ENCODE measurements at places on chromosomes 1 and 21.
A peak's percentile ranks its signal among the peaks of the same experiment; 100 is the strongest.

DNA sequence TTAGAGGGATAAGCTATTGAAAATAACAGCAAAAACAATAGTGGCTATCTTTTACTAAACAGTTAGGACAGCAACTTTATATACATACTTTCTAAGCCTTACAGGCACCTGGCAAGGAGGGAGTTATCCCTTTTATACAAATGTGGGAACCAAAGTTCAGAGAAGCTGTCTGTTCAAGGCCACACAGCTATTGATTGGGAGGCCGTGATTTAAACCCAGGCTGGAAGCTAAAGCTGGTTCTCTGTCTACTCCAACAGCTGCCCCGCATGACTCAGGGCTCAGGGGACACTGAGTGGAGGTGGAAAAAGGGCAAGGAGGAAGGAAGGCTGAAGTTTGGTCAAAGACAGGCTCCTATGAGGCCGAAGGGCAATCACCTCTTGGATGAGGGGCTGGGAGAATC lies 26.7 kb downstream of the KCNA2 start:
- no peak for DNase-seq

- no peak for DNase-seq
Measured at GRCh38 chr1:92916899-92917298, 44.4 kb downstream of the DIPK1A start.

- DNase-seq = no peak
Measured at GRCh38 chr1:76470166-76470565, 395.6 kb downstream of the ST6GALNAC3 start.

GRCh38 chr1:98388441-98388840 lies 273.1 kb upstream of the SNX7 start:
- DNase-seq = no peak

- no peak for DNase-seq
Measured at GRCh38 chr1:173134800-173135199, 72.3 kb downstream of the TNFSF4 start.

DNA sequence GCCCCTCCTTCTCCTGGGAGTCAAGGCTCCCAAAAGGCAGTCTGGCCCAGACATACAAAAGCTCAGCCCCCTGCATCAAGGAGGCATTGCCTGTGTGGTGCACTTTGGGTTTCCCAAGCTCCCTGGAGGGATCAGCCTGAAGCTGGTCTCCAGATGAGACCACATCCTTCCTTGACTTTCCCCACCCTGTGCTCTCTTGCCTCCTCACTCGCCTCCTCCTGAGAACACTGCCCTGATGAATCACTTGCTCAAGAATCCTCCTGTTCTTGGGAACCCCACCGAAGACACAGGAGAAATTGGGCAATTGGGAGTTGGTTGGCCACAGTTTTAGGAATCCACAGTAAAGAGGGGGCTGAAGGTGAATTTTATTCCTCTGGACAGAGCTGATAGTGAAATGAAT lies 34.8 kb upstream of the LYST start:
- no peak for DNase-seq

GRCh38 chr21:28832013-28832714 lies 160.5 kb downstream of the LTN1 start:
- DNase-seq = no peak

GRCh38 chr1:91790392-91790791 lies 95.6 kb downstream of the TGFBR3 start:
- no peak for DNase-seq

- no peak for DNase-seq
Measured at GRCh38 chr1:215081661-215082531, 641 bp upstream of the KCNK2 start.

GRCh38 chr1:229048896-229049295 lies 222.0 kb upstream of the RAB4A start:
- DNase-seq = no peak

DNA sequence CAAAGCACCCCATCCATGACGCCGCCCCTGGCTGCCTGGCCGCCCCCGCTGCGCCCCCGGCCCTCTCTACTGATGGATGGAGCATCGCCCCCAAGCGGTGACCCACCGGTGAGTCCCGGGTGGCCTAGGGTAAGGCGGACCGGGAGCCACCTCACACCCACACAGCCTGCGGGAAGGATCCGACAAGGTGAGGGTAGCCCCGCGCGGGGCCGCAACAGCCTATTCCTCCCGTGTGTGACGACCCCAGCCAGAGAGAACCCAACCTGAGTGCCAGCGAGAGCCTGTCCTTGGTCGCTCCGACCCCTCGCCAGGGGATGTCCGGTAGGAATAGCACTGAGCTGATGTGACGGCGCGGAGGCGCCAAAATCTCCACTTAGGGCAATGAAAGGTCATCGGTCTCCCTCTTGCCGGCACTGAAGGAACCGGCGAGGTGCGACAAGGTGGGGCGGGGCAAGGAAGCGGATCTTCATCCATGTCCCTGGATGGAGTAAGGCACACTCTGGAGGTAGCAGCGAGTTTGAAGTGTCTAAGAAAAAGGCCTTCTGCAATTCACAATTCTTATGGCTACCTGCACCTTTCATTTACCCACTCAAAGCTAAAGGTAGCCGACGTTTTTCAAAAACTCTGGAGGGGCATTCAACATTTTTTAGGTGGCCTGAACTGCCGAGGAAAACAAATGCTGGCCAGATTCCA lies 19.7 kb upstream of the CHIA start:
- no peak for DNase-seq

DNA sequence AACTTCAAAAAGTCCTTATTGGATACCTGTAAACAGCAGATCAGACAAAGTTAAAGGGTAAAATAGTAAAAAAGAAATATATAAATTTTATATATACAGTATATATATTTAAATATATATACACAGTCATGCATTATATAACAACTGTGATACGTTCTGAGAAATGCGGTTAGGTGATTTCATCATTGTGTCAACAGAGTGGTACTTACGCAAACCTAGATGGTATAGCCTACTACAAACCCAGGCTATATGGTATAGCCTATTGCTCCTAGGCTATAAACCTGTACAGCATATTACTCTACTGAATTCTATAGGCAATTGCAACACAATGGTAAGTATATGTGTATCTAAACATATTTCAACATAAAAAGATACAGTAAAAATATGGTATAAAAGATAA lies 222.7 kb downstream of the NUF2 start:
- DNase-seq = no peak

DNA sequence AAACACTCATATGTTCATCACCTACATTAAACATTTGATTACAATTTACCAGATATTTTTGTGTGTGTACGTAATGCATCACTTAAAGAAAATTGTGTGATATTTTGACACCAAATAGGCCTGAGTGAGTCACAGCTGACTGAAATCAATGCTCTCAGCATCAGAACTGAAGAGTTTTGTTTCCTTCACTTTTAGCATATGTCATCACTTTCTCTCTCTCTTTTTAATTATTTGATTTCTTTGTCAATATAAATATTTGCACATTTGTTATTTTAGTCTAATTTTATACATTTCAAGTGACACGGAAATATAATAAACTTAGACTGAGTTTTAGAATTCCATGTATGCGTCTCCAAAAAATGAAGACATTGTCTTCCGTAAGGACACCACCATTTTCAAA lies 545.3 kb downstream of the PTPRC start:
- DNase-seq = no peak

DNA sequence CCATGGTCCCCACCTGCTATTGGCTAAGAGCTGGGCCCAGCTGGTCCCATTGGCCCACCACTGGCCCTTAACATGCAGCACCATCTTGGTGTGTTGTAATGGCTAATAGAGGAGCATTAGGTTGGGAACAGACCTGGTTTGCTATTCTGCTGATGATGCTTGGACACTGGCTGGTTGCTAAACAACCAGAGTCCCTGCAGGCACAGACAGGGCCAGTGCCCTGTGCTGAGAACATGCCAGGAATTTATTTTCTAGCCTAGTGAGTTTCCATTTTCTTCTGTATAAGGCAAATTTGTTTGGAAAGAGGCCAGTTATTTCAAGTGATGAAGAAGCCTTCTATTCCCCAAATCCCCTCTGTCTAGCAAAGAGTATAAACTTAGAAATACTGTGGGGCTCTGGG lies 42.9 kb upstream of the TDRD10 start:
- no peak for DNase-seq

DNA sequence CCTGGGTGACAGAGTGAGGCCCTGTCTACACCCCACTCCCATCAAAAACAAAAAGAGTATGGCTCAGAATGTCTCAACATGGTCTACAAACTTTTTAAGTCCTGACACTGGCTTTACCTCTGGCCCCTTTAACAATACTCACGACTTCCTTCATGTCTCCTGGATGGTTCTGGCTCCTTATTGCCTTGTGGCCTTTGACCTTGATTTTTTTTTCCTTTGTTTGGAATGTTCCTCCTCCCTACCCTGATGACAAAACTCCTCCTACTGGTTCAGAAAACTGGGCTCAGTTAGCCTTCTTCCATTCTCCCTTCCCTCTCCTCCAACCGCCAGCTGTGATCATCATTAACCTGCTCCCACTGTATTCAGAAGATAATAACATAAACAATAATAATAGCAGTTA lies 4.6 kb upstream of the SOAT1 start:
- DNase-seq = no peak

GRCh38 chr1:101733340-101733739 lies 263.4 kb downstream of the OLFM3 start:
- DNase-seq = no peak

DNA sequence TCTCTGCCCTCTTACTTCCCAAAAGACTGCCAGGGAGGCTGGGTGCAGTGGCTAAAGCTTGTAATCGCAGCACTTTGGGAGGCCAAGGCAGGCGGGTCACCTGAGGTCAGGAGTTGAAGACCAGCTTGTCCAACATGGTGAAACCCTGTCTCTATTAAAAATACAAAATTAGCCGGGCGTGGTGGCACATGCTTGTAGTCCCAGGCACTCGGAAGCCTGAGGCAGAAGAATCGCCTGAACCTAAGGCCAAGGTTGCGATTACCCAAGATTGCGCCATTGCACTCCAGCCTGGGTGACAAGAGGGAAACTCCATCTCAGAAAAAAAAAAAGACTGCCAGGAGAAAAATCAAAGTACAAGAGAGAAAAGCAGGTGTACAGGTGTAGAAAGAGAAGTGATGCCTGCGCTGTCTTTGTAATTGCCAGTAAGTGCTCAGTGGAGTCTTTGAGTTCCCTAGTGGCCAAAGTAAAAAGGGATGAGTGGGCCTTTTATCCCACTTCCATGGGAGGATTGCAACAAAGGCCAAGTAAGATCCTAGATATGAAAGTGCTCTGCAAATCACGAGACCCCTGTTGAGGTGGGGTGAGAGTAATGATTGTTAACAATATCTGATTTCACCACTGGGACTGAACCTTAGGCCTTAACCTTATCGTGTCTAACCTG lies 94.7 kb upstream of the WNT4 start:
- DNase-seq = no peak

DNA sequence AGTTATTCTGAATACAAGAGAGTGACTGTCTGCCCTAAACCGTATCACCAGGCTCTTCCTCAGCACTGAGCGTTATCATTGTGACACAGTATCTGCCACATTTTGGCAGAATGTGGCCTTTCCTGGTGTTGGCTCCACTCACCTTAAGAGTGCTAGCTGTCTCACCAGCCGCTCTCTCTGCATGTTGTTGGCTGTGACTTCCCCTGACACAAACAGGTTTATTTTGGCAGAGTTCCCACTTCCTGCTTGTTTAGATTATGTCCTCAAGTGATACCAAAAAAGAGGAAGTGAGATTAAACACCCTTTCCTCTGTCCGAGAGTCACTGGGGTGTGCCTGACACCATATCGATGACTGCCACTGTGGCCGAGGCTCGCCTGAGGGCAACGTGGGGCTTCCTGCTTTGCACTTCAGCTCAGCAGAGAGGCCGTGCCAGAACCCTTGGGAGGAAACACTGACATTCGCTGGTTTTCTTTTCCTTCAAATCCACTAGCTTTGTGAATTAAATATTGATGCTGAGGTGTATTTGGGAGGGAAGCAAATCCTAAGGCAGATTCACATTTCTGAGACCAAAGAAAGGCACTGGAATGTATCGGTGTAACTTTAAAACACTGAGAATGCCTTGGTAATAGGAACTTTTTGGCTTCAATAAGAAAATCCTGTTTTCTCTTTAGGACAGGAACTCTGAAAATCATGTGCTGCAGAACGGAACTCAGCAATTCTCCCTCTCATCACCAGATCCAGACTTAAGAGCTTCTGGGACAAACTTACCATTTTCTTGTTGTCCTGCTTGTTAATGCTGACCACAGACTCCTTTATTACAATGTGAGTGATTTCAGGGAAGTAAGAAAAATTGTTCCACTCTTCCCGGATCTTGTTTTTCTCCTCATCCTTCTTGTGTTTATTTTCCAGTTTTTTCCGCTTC lies 102.1 kb downstream of the JAK1 start:
- DNase-seq = peak; percentile 91

GRCh38 chr1:246800756-246801155 lies 76.5 kb downstream of the SCCPDH start:
- DNase-seq = no peak

DNA sequence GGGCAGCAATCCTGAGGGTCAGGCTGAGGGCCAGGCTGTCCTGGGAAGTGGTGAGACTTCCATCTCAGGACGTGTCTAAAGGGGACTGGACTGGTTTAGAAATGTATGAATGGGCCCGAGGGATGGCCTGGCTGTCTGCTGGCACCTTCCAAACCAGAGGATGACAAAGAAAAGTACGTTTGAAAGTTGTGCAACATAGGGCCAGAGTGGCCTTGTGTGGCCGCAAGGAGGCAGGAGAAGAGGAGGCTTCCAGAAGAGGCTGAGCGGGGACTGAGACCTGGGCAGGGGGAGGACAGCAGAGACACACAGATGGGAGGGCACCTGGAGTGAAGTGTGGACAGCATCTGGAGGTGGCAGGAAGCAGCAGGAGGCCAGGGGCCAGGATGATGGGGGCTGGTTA lies 2.6 kb upstream of the SYTL1 start:
- DNase-seq = no peak

GRCh38 chr1:3468236-3469103 lies 14.0 kb downstream of the ARHGEF16 start:
- no peak for DNase-seq
